CD8-positive, alpha-beta memory T cell (primary cell): ENCODE measurements at places on chromosomes 2 and 18. TPM values are rescaled to one million over a fixed set of nuclear protein-coding genes. Genes with fewer than 3 reads are reported as not detected.
A peak's percentile ranks its signal among the peaks of the same experiment; 100 is the strongest.

Gene HTR2B
- not detected for total RNA-seq

Gene COL5A2
- 1.2 TPM for total RNA-seq

- peak; percentile 41 for DNase-seq
Measured at GRCh38 chr2:232350804-232351685, 27.5 kb upstream of the ALPP start.

GRCh38 chr18:37637478-37637850 lies 71.9 kb upstream of the CELF4 start:
- DNase-seq = no peak

DNA sequence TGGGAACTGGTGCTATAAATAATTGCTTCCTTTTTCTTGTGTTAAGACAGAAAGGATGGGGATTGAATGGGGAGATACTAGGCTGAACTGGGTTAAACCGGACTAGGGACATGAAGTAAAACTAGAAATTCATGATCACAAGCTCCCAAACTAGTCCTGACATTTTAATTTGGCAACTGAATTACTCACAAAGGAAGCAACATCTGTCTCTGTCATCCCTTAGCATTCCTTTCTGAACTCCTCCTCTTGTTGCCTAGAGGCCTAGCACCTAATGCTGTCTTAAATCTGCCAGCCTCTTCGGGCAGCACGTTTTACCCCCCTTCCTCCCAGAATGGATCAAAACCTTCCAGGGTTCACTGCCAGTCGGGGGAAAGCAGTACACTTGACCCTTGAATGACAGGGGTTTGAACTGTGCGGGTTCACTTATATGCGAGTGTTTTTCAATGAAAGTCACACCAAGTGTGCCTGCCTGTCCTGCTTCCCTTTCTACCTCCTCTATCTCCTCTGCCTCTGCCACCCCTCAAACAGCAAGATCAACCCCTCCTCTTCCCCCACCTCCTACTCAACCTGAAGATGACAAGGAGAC lies 8.2 kb downstream of the KCTD1 start:
- DNase-seq = no peak
